ENCODE measurements at places on chromosomes 16 and 17.
A peak's percentile ranks its signal among the peaks of the same experiment; 100 is the strongest.

DNA sequence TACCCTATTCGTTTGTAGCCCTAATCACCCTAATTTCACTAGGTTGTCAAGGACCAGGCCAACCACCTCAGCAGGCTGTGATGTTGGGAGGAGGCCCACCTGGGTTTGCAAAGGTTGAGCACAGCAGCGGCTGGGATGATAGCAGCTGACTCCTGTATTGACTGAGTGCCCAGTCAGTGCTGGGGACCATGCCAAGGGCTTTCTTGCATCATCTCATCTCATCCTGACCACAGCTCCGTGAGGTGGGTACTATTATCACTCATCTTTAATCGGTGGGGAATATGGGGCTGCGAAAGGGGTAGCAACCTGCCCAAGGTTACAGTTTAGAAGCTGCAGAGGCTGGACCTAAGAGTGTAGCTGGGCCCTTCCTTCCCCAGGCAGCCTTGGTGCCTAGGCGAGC, 11.7 kb downstream of the ATPAF2 start:
- no peak overlapping the region for H3K4me3 ChIP-seq
- H3K27me3 ChIP-seq = no peaks in the 10 kb centered on the region
- DNase-seq = no peak
- H3K27ac ChIP-seq = no peak overlapping the region
- peaks cover 3% of the 10 kb centered on the region for H3K36me3 ChIP-seq

- H3K27me3 ChIP-seq = no peaks in the 10 kb centered on the region
- H3K27ac ChIP-seq = no peak overlapping the region
- peaks cover 5% of the 10 kb centered on the region for H3K4me1 ChIP-seq
- no peaks in the 10 kb centered on the region for H3K36me3 ChIP-seq
- H3K4me3 ChIP-seq = no peak overlapping the region
- no peak for DNase-seq
Measured at GRCh38 chr17:1590029-1590746, 27.6 kb upstream of the PITPNA start.

DNA sequence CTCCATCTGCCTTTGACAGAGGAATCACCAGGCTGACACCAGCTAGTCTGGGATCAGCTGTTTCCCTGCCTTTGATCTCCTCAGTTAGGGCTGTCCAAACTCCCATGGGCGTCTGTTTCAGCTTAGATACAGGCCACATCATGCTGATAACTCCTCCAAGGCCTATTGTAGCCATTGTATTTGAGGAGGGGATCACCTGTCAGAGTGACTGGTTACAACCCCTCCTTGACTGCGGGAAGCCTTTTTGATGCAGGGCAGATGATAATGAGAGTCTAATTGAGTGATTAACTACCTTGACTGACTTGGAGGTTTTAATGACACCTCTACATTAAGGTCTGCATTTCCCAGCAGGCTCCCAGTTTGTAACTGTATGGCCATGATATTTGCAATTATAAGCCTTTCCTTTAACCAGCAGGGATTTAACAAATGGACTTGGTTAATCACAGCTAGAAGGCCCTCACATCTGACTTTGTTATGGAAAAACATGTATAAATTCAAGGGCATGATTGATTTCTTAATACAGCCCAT, 863.5 kb downstream of the KCNJ2 start:
- no peak overlapping the region for H3K4me3 ChIP-seq
- no peaks in the 10 kb centered on the region for H3K27me3 ChIP-seq
- no peaks in the 10 kb centered on the region for H3K4me1 ChIP-seq
- no peaks in the 10 kb centered on the region for H3K36me3 ChIP-seq

DNA sequence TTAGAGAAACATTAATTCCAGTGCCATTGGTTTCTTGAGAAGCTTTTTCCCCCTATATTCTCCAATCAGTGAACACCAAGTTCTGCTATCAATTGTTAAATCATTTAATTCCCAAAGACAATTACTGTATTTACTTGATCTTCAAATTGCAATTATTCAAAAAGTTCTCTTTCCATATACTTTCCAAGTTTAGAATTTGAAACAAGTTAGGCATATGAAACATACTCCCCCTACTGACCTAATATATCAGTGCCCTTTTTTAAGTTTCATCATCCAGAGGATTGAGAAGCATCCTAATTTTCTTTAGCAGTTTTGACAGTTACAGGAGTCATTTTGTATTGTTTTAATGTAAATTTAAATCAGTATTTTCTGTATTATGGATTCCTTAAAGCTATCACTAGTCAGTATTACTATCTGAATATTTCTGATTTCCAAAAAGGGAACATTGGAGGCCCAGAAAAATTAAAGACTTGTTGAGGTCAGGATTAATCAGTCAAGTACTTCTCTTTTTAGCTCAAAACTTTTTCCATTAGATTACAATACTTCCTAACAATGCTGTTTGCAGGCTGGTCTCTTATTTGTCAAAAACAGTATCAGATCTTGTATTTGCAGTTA, 16.3 kb downstream of the MEIOC start:
- no peak overlapping the region for H3K27ac ChIP-seq
- H3K4me3 ChIP-seq = no peak overlapping the region
- peaks cover 4% of the 10 kb centered on the region for H3K27me3 ChIP-seq
- no peaks in the 10 kb centered on the region for H3K4me1 ChIP-seq
- DNase-seq = no peak

DNA sequence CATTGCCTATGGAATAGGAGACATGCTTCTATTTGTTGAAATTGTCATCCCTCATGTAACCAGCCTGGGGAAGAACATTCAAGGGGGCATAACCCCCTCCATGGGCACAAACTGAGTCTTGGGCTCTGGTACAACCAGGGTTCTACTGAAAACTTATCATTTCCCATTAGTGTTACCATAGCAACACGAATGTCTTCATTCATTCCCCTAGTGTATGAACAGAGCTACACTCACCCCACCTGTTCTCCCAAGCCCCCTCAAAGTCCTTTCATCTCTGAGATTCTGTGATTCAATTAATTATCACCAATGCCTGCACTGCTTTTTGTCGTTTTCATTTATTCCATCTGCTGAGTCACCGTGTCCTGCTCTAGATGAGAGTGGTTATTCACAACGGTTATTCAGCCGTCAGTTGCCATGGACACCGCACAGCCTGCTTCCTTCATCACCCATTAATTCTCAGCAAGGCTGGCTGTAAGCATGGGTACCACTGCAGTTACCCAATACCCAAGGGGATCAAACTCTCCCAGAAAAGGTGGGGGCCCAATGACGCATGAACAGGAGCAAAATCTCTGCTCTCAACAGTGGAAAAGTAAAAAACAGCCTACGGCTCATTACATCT, 1.6 kb upstream of the GAST start:
- H3K27me3 ChIP-seq = peaks cover 17% of the 10 kb centered on the region
- no peaks in the 10 kb centered on the region for H3K36me3 ChIP-seq
- no peak for DNase-seq
- no peak overlapping the region for H3K27ac ChIP-seq

- no peaks in the 10 kb centered on the region for H3K36me3 ChIP-seq
- H3K27me3 ChIP-seq = no peaks in the 10 kb centered on the region
Measured at GRCh38 chr17:78534492-78535272, 42.5 kb downstream of the DNAH17 start.

- H3K36me3 ChIP-seq = no peaks in the 10 kb centered on the region
- no peak for DNase-seq
- H3K4me3 ChIP-seq = no peak overlapping the region
Measured at GRCh38 chr17:78883089-78883532, 19.9 kb downstream of the CEP295NL start.

GRCh38 chr16:31464781-31465260, 5.5 kb downstream of the ARMC5 start:
- peaks cover 34% of the 10 kb centered on the region for H3K4me1 ChIP-seq
- no peak for DNase-seq
- H3K27ac ChIP-seq = no peak overlapping the region
- H3K27me3 ChIP-seq = no peaks in the 10 kb centered on the region
- peaks cover 18% of the 10 kb centered on the region for H3K36me3 ChIP-seq

DNA sequence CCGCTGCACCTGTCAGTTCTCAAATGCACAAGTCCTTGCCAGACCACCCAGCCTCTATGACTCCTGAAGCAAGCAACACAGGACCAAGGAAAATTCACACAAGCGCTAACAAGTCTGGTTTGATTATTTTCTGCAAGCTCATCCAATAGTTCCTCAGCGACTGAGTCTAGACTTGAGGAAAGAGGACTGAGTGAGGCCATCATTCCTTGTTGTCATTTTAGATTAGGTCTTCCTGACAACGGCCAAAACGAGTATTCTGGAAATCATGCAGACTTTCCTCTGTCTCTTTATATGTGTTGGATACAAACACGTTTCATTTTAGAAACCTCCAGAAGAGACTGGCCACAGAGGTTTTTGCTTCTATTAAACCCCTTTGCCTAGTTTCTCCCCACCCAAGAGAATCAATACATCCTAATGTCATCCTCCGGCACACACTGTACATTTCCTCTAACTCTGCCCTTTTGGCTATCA, 561 bp downstream of the CCDC47 start:
- DNase-seq = no peak
- peak overlapping the region; percentile 99 for H3K27ac ChIP-seq
- H3K4me3 ChIP-seq = peak overlapping the region; percentile 97

GRCh38 chr16:72270531-72270930, 98.6 kb upstream of the PMFBP1 start:
- no peaks in the 10 kb centered on the region for H3K27me3 ChIP-seq
- no peaks in the 10 kb centered on the region for H3K4me1 ChIP-seq
- DNase-seq = no peak
- H3K4me3 ChIP-seq = no peak overlapping the region

GRCh38 chr17:12415031-12415430, 250.7 kb upstream of the MYOCD start:
- no peaks in the 10 kb centered on the region for H3K4me1 ChIP-seq
- no peak for DNase-seq
- H3K36me3 ChIP-seq = no peaks in the 10 kb centered on the region
- H3K27ac ChIP-seq = no peak overlapping the region
- H3K27me3 ChIP-seq = no peaks in the 10 kb centered on the region
- no peak overlapping the region for H3K4me3 ChIP-seq

GRCh38 chr17:8825802-8826201, 26.6 kb upstream of the MFSD6L start:
- DNase-seq = peak; percentile 14
- no peaks in the 10 kb centered on the region for H3K4me1 ChIP-seq
- no peak overlapping the region for H3K4me3 ChIP-seq
- no peaks in the 10 kb centered on the region for H3K27me3 ChIP-seq

DNA sequence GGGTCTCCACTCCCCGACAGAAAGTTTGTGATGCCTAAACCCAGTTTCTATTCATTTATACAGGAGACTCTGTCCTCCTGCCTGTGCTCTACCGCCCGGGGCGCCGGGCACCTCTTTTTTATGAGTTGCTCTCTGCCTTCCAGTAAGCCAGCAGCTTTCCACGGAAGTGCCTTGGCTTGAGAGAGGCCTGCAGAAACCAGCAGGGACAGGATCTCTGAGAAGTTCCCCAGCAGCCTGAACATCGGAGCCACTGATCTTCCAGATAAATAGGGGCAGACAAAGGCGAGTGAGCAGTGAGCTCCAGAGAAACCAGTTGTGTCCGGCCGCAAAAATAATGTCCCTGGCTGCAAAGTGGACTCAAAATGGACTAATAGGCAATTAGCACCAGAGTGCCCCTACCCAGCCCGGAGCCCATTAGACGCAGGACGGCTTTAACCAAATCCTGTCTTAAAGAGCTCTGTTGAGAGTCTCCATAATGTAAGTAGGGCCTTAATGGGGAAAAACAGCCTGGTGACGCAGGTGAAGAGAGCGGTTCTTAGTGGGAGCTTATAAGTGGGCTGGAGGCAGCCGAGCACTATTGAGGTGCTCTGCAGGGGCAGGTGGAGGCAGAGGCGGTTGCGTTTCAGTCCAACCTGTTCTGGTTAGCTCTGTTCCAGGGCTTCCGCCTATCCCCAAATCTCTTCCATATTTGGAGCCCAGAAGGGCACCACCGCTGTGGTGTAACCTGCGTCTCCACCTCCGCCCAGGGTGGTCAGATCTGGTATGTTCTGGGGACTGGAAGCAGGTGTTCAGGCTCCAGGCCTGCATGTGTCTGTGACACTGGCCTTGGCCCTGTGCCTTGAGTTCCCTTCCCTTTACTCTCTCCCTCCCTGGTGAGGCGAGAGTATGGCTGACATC, 74.1 kb downstream of the NT5M start:
- no peak overlapping the region for H3K4me3 ChIP-seq
- peaks cover 12% of the 10 kb centered on the region for H3K27me3 ChIP-seq
- DNase-seq = no peak
- no peaks in the 10 kb centered on the region for H3K36me3 ChIP-seq
- peaks cover 6% of the 10 kb centered on the region for H3K4me1 ChIP-seq

DNA sequence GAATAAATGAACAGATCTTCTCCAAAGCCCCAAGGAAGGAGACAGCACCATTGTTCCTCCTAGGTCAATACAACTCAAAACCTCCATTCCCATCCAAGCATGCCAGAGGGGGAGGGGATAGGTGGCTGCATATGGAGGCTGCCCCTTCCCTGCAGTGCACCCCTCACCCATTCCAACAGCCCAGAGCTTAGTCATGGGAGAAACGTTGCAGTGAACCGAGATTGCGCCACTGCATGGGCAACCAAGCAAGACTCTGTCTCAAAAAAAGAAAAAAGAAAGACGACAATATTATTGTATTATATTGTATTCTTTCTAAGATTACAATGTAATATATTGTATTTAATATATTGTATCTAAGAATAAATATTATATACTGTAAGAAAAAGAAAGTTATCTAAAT, 36.4 kb upstream of the CD300E start:
- no peaks in the 10 kb centered on the region for H3K36me3 ChIP-seq
- no peak overlapping the region for H3K27ac ChIP-seq
- DNase-seq = no peak
- no peak overlapping the region for H3K4me3 ChIP-seq
- H3K4me1 ChIP-seq = peaks cover 7% of the 10 kb centered on the region

GRCh38 chr17:1273492-1274244, 3.4 kb downstream of the BHLHA9 start:
- peaks cover 5% of the 10 kb centered on the region for H3K4me1 ChIP-seq
- H3K27me3 ChIP-seq = peaks cover 48% of the 10 kb centered on the region
- H3K4me3 ChIP-seq = no peak overlapping the region
- H3K36me3 ChIP-seq = no peaks in the 10 kb centered on the region
- no peak overlapping the region for H3K27ac ChIP-seq
- no peak for DNase-seq

DNA sequence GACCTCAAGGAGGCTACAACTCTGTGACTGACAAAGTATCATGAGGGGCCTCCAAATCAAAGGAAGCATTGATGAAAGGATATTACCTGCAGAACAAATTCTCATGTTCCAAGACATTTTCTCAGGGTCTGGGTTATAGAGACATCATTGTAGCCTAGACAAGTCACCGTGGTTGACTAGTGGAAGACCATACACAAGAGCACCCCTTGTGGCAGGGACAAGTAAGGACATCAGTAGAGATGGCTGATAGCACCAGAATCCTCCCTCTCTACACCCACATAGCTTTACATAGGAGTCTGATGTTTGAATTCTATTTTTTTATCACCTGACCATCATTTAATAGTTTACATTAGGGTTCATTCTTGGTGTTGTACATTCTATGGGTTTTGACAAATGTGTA, 32.5 kb upstream of the CDH8 start:
- H3K27me3 ChIP-seq = no peaks in the 10 kb centered on the region
- no peaks in the 10 kb centered on the region for H3K36me3 ChIP-seq
- H3K4me3 ChIP-seq = no peak overlapping the region
- no peak for DNase-seq
- H3K27ac ChIP-seq = no peak overlapping the region

GRCh38 chr16:79862601-79863000, 262.1 kb upstream of the MAF start:
- H3K4me3 ChIP-seq = no peak overlapping the region
- no peak overlapping the region for H3K27ac ChIP-seq
- no peaks in the 10 kb centered on the region for H3K4me1 ChIP-seq
- no peak for DNase-seq
- peaks cover 25% of the 10 kb centered on the region for H3K27me3 ChIP-seq
- H3K36me3 ChIP-seq = no peaks in the 10 kb centered on the region

- H3K4me1 ChIP-seq = no peaks in the 10 kb centered on the region
- DNase-seq = no peak
- no peak overlapping the region for H3K27ac ChIP-seq
- H3K4me3 ChIP-seq = no peak overlapping the region
- no peaks in the 10 kb centered on the region for H3K27me3 ChIP-seq
Measured at GRCh38 chr16:82404586-82405315, 222.0 kb upstream of the CDH13 start.

All from activated CD8-positive, alpha-beta memory T cell treated with anti-CD3 and anti-CD28 coated beads, Interleukin-2, amount 10 ng/mL, durations not matched to agents 7 days and 5 days (primary cell).